Right ventricle myocardium superior (tissue), 1 donor: ENCODE measurements at places on chromosomes 13 and 19. TPM values are rescaled to one million over a fixed set of nuclear protein-coding genes. Genes with fewer than 3 reads are reported as not detected.

DNA sequence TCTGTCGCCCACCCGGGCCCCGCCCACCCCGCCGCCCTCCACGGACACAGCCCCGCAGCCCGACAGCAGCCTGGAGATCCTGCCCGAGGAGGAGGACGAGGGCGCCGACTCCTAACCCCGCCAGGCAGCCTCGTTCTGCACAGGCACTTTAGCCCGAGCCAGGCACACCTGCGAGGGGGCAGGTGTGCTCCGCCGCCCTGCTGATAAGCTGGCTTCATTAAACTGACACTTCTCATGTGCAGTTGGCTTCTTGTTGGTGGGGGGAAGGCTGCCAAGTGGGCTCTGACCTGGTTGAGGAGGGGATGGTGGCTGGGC lies 8.2 kb downstream of the IL4I1 start:
- no peak for DNase-seq

DNA sequence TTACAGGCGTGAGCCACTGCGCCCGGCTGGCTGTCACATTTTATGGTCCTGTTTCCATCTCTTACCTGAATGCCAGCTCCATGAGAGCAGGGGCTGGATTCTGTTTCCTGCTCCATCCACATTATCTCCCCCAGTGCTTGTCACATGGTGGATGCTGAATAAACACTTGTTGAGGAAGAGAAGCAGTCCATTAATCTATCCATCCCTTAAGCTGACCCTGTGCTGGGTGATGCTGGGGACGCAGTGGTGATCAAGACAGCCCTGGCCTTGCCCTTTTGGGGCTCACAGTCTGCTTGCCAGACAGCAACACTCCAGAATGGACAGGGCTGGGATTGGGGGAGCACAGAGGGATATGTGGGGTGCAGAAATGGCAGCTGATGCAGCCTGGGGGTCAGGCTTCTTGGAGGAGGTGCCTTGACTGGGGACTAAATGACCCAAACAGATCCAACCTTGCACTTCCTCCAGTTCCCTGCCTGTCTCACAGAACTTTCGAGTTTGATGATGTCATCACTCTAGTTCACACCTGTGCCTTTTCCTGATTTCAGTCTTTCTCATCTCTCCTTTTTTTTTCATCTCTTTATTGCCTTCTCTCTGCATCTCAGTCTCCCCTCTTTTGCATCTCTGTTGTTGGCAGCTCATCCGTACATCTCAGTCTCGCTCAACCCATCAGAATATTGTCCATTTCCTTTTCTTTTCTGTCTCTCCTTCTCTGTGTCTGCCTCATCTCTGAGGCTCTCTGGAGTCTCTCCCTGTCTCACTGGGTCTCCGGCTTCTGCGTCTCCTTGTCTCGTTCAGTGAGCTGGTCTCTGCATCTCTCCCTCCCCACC lies 4.6 kb downstream of the IRF2BP1 start:
- no peak for DNase-seq

- no peak for DNase-seq
Observed at GRCh38 chr19:33701565-33701964, 79.8 kb downstream of the CHST8 start.

GRCh38 chr19:52170863-52171320 lies 529 bp downstream of the ZNF836 start:
- peak; percentile 56 for DNase-seq

ZSCAN5A gene
- 16.0 TPM for total RNA-seq

DNA sequence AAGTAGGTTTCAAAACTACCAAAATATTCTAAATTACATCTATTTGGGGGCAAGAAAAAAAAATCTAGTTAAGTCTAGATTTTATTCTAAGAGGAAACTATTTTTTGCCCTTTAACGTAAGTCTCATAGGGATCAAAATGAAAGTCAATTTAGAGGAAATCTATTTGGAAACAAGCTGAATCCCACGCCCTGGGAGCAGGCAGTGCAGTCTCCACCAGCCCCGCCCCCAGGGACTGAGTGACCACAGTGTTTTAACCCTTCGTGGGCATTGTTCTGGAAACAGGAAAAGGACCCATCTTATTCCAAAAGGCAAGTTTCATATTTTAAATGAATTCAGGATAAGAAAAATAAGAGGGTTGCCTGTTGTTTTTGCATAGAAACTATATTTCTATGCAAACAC lies 209.7 kb downstream of the SPRY2 start:
- DNase-seq, result peak; percentile 88

DNA sequence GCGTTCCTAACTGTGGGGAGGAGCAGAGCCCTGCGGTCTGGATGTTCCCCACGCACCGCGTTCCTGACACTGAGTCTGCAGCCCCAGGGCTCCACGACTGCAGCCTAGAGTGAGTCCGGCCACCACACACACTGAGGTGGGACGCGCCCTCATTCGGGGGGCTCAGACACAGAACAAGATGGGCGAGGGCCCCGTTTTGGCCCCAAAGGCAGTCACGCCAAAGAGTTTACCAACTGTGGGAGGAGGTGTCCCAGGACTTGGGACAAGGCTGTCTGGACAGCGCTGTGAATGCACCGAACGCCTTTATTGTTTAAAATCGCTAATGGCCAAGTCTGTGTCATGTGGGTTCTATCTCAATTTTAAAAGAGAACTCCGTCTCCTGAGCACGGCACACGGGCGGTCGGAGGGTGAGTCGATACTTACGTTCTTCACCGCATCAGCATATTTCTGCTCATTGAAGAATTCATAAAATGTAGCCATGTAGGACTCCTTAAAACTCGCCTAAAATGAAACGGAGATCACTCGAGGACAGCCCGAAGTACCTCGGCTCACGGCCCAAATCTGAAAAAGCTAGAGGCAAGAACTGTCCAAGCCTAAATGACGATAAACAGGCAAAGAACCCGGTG lies 35.2 kb upstream of the C13orf46 start:
- peak; percentile 14 for DNase-seq

ZNF208 gene
- 20.7 TPM for total RNA-seq

ASF1B gene
- total RNA-seq, result 1.00 TPM

ATP4A gene
- not detected for total RNA-seq

GRCh38 chr13:66377569-66377968 lies 852.6 kb downstream of the PCDH9 start:
- DNase-seq, result no peak

DNA sequence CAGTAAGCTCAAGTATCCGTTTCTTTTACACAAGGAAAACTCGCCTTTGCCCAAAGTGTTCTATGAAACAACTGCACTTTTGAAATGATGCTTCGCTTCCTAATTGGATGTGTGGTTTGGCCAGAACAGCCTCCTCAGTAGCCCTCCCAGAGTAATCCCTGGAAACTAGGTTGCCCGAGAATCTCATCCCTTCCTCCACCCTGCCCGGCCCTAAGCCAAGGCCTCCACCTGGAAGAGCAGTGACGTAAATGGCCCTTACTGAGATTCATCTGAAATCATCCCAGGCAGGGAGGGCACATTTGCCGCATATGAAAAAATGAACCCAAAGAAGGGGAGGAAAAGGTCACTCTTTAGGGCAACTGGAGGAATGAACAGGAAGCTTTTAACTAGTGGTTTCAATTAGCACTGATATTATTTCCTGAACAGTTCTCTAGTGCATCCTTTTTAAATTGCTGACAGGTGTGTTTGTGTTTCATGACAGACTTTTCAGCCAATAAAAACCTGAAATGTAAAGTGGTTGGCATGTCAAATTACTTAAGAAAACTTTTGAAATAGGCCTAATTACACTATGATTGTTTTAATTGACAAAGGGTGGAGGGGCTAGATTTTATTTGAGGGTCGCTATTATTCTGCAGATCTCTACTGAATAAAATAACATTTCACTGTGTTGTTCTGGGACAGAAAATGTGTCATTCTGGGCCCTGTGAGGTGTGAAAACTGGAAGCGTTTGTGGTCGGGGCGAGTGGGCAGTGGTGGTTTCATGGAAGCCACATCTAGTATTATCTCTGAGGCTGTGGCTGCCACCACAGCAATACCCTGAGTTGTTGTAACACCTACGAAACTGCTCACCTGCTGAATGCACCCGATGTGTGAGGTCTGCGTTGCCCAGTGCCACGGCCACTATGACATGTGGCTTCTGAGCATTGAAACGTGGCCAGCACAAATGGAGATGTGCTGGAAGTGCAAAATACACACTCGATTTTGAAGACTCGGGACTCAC lies 112.1 kb downstream of the ZIC5 start:
- no peak for DNase-seq

DNA sequence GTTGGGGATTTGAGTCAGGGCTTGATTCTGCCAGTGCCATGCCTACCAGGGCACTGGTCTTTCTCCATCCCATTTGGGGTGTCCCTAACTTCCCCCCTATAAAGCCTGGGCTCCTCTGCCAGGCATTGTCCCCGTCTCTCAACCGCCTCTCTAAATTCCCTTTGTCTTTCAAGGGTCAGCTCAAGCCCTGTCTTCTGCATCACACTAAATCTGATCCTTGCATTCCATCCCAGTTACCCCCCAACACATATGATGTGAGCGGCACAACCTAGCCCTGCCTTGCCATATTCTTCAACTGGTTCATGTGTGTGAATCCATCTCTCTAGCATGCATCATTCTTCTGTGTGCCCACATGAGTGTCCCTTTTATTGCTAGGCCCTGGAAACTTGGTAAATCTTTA lies 480.9 kb downstream of the ZNF536 start:
- DNase-seq, result no peak

KIRREL2 gene
- total RNA-seq, result not detected

GRCh38 chr13:112754281-112755025 lies 64.6 kb downstream of the ATP11A start:
- DNase-seq, result no peak

GGN gene
- total RNA-seq, result 0.27 TPM

DNA sequence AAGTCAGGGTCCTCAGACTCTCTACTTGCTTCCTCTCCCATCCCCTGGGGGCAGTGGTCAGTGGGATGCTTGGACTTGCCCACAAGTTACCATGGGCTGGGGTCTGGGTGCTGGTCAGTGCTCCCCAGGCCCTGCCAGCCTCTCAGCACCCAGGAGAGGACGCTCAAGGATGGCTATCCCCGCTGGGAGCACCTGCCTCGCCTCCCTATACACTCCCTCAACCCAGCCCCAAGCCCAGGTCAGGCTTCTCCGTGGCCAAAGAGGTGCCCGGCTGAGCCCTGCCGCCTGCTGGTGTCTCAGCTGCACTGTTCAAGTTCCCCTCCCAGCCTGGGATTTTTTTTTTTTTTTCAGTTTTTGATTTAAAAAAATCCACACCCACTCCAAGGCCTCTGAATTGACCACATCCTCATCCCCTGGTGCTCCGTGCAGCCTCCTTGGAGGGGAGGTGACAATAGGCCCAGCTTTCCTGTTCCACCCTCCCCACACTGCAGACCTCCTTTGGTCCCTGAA lies 10.8 kb downstream of the F2RL3 start:
- peak; percentile 71 for DNase-seq

SULT2A1 gene
- total RNA-seq, result not detected

SERPINE3 gene
- total RNA-seq, result not detected

DNA sequence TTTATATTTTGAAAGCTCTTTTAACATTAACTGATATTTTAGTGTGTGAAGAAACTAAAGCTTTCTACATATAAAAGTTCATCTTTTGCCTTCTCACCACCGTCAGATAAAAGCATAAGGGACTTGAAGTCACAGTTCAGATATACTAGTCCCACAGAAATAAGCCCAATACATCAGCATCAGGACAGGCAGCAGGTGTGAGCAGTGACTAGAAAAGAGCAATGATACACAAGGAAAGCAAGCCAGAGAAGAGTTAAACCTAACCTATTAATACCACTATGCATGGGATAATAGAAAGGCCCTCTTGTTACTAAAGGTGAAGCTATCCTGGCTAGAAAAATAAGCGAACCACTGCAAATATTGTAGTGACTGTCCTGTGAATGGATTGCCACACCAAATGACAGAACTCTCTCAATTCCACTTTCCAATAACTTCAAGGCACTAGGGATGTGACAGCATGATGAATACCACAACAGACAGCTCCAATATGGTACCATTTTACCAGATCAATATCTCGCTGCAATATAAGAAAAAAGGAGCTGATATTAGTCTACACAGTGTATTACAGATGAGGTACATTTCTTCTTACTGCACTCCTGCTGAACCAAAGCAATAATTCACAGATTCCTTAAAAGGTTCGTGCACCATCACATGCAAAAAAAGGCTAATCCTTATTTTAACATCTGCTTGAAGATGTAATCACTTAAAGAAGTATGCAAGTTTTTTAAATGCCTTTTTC lies 114.1 kb downstream of the DACH1 start:
- DNase-seq, result no peak

ARID3A gene
- total RNA-seq, result 5.0 TPM

DNA sequence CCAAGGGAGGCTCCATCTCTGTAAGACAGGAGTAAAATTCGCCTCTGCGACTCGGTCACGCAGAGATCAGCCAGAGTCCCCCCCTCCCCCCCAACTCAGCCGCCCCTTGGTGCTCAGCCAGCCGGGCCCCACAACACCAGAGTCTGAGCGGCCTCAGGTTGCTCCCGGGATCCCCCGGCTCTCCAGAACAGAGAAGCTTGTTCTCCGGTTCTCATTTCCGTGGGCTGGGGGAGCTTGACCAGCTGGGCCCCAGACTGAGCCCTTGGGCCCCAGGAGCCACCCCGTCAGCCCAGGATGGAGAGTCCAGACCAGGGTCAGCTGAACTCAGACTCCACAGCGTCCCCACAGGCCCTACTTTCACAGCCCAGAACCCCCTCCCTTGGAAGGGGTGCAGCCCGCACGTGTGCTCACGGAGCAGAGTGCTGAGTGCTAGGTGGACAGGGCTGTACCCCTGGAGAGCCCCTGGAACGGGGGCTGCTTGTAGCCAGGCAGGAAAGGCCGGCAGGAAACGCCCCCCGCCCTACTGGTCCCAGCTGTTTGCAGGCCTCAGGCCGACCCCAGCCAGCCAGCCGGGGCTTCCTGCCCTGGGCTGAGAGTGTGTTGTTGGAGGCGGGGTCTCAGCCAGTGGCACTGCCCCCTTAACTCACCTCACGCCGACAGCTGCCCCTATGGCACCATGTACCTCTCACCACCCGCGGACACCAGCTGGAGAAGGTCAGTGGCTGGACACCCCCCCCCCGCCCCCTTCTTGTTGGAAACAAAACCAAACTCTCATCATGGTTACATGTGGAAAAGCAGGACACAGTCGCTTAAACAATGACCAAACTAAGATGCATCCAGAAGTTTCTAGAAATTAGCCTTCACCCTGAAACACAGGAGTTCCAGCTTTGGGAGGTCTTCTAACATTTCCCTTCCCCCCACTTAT lies 44.4 kb downstream of the COMP start:
- no peak for DNase-seq

DNA sequence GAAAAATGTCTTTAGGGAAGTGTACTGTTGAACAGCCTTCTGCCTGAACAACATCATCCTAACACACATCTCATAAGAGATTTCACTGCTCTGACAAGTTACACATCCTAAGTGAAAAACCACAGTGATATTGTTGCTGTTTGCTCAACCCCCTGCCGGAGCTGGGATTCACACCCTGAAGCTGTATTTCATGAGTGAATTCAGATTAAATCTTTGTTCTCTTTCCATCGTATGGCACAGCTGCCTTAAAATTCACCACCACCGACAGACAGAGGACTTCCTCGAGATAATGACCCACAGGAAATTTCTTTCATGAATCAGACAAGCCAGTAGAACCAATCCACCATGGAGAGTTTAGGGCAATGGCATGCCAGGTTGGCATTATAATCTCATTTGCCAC lies 280.8 kb downstream of the DCT start:
- no peak for DNase-seq

- DNase-seq, result no peak
Observed at GRCh38 chr13:54563286-54563685, 1534.7 kb downstream of the OLFM4 start.

C13orf46 gene
- 0.32 TPM for total RNA-seq
